Activated CD8-positive, alpha-beta memory T cell treated with anti-CD3 and anti-CD28 coated beads, Interleukin-2, amount 50 U/mL, for 48 hours (primary cell): ENCODE measurements at places on chromosomes 2 and 18.

DNA sequence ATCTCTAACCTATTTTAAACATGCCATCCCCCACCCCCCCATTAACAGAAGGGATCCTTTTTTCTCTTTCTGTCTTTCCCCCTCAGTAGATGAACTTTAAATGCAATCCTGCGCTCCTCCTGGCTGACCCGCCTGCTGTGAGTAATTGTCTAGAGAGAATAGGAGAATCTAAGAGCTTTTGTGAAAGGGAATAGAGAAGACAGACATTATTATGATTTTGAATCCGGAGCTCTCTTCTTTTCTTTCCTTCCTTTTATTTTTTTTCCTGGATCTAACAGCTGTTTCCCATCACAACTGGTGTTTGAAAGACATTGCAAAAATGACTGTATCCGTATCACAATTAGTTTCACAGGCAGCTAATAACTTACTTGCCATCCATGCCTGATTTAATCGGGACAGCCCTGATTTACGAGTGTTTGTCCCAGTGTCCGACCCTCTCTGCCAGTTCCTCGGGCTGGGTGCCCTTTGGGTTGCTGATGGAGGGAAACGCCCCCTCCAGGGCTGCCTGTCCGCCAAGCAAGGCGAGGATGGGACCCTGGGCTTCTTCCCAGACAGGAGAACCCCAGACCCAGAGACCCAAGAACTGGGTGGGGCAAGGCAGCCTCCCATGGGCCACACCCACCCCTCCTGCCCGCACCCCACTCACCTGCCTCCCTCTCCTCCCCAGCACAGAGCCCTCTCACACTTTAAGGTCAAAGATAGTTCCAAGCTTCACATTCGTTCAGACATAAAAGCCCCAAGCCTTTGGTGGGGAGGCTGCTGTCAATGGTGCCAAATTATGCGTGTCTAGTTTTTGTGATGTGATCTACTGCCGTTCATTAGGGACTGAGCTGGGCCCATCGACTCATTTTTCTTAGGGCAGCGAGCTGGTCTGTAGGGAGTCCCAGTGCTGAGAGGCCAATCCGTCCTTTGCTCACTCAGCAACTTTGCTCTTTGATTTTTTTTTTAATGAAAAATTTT is 231.7 kb downstream of the ZNF516 start:
- no peak for DNase-seq

DNA sequence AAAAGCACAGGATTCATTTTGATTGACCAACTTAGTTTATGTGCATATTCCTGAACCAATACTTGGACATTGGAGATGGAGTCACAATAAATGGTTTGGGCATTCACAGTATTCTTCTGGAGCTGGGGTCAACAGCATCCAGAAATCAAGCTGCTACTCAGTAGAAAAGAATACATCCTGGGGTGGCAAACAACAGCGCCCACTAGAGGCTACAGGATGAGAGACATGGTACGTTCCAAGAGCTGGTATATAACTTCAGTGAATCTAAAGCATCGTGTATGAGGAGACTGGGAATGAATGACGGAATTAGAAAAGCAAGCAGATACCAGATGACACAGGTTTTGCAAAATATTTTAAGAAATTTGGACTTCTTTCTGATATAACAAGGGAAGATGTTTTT is 142.9 kb upstream of the FIGN start:
- DNase-seq: no peak

DNA sequence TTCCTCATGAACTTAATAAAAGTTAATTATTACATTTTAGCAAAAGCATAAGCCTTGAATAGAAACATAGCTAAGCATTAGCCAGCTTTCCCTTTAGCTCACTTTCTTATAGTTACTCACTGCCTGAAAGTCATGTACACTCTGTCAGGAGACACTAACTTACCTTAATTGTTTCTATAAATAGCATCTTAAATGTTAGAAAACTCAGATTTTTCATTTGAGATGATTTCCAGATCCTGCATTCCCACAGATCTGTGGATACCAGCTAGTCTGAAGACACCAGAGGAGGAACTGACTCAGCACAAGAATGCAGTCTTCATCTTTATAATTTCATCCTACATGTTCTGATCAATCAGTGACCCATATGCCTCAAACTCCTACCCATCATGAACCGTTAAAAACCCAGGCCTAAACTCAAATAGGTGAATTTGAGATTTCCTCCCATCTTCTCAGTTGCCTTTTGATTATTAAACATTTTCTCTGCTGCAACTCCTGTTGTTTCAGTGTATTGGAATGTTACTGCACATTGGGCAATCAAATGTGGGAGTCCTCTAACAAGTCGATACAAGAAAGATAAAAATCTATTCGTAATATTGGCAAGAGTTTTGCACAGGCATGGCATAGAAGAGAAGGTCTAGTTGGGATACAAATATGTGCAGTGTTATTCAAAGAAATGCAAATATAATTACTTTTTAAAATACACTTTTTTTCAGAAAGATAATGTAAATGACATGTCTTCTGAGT is 857.4 kb upstream of the CDH2 start:
- DNase-seq: no peak

- DNase-seq: no peak
Observed at GRCh38 chr18:525036-525797, 24.7 kb upstream of the COLEC12 start.

GRCh38 chr18:9082711-9083510 is 19.6 kb upstream of the NDUFV2 start:
- peak; percentile 62 for DNase-seq

- no peak for DNase-seq
Observed at GRCh38 chr2:231914077-231914690, 12.0 kb downstream of the NPPC start.

DNA sequence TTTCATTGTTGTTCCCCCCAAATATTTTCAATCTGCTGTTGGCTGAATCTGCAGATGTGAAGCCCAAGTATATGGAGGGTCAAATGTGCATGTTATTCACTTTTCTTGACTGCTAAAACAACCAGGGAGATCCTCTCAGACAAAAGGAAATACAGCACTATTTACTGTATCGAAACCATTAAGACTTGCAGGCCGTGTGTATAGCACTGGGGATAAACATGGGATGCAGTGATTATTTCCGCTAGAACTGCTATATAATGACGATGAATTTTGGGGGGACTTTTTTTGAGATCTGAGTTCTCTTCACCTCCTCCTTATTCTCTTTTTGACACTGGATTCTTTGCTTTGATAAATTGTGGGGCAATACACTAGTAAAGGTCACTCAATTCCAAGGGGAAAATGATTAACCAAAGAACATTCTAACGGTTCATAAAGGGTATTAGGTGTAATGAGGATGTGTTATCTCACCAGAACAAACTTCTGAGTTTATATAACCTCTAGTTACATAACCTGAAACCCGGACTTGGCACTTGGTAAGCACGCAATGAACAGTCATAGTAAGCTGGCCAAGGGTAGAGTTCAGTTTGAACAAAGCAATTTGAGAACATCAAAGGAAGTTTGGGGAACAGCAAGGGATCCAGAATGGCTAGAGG is 3.5 kb upstream of the UGT1A1 start:
- DNase-seq: no peak

GRCh38 chr18:79394534-79395307 is 1.0 kb upstream of the NFATC1 start:
- DNase-seq: peak; percentile 86

DNA sequence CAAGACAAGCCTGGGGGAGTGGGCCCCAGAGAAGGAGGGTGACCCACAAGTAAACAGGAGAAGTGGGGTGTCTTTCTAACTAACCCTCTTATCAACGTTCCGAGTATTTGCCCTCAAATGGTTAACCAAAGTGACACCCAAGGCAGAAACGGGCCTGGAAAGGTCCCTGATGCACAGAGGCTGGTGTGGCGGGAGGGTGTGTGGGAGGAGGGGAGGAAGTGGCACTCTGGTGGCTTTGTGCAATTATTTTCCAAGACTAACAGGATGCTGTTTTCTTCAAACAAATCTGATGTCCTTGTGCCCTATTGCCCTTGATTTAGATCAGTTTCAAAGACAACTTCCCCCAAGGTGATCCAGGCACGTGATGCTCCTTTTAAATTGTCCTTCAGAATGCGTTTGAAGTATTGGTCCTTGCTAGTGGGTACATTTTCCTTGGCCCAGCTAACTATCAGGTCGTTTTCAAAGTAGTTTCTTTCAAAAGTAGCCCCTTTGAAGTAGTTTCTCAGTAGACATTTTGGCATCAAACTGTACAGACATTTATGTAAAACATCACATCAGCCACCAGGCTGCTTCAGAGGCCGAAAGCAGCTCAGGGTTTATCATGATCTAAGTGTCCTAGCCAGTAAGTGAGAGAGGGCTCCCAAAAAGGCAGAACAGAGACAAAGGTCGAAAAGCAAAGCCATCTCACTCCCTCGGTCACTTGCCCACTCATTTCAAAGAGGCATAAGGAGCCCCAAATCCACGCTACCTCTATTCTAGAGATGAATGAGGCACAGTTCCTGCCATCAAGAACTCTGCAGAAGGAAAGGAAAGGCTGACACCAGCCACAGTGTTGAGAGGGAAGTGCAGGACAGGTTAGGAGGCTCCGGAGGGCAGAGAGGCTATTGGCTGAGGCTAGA is 371.1 kb upstream of the ID2 start:
- peak; percentile 66 for DNase-seq

DNA sequence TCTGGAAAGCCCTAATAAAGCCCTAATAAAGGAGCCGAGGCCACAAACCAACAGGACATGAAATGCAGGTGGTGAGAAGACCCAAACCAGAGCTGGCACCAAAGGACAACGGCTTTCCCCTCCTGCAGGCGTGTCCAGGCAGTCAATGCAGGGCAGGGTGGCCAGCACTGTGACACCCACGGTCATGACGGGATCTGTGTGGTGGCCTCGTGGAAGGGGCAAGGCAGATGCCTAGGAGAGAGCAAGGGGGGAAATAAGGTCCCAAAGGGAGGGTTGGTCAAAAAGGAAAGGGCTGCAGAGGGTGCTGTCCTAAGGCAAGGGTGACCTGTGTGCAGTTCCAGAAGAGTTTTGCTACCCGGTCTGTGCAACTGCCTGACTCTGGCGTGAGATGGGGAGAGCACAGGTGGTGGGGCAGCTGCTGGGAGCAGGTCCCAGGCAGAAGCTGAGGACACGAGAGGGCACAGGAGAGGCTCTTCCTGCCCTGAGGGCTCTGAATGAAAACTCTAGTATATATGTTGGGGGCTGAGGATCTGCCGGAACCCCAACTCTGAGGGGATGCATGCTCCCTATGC is 156.7 kb downstream of the TPO start:
- DNase-seq: peak; percentile 26
